Spinal cord (tissue), 10 donors: ENCODE measurements at places on chromosomes 3 and 15. TPM values are rescaled to one million over a fixed set of nuclear protein-coding genes. Genes with fewer than 3 reads are reported as not detected.

FETUB gene
- 0.11 TPM for polyA plus RNA-seq

CHRM5 gene
- polyA plus RNA-seq, result 1.2 TPM

SYNPR gene
- 71.4 TPM for polyA plus RNA-seq

FBN1 gene
- polyA plus RNA-seq, result 33.3 TPM

MUC20 gene
- 12.9 TPM for polyA plus RNA-seq

PARP15 gene
- polyA plus RNA-seq, result 0.49 TPM

GOLGB1 gene
- polyA plus RNA-seq, result 42.1 TPM

TGM5 gene
- not detected for polyA plus RNA-seq

SLC38A3 gene
- 71.5 TPM for polyA plus RNA-seq

CRYGS gene
- polyA plus RNA-seq, result 9.8 TPM
